ENCODE measurements at places on chromosomes 12 and 14. TPM values are rescaled to one million over a fixed set of nuclear protein-coding genes. Genes with fewer than 3 reads are reported as not detected.

DNA sequence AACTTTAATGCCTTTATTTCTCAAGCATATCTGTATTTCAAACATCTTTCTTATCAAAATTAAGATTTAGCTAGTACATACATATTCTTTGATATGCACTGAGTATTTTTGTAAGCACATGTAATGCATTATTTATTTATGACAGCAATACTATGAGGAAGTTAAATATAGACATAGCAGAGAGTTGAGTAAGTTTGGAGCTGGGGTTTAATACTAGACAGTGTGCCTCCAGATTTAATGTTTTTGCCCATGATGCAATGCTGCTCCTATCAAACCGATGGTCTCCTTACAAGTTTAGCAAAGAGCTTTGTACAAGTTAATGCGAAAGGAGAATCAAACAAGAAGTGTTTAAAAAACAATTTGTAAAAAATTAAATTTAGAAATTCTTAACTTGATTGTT lies 826.6 kb upstream of the MGAT4C start:
- no peak for DNase-seq

- DNase-seq = no peak
These were observed 97.1 kb downstream of the DAD1 start for GRCh38 chr14:22491683-22492621.

DNA sequence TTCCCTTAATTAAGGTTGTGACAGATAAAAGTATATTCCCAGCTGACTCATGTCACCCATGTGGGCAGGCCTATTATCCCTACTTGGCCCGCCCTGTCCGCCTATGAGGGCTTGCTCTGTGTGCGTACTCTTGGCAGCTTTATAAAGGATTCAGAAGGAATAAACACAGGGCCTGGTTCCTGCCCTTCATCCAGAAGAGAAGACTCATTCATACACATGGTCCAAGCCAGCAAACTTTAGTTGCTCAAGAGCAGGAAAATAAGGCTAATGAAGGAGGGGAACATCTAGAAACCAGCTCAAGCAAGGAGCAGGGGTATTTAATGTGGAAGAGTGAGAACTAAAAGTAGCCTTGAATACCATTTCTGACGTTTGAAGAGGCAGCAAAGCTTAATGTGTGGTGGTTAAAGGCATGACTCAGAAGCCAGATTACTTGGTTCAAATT lies 141.9 kb downstream of the CRADD start:
- DNase-seq = peak; percentile 66

DNA sequence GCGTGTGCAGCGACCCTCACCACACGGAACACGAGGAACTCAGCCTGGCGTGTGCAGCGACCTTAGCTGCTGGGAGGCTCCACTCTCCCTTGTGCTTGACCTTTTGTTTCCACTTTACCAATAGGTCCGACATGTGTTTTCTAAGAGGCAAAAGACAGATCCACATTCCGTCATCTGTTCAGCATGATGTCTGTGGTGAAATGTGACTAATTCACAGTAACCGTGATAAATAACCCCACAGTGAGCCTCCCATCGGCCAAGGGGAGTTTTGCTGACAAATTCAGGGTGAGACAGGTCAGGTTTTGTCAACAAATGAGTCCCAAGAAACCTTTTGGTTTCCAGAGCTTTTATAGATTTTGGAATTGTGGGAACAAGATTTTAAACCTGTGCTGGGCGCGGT lies 55.9 kb downstream of the MOK start:
- no peak for DNase-seq

Gene CDKN3
- 4.9 TPM for total RNA-seq
